Activated naive CD4-positive, alpha-beta T cell treated with anti-CD3 and anti-CD28 coated beads, Interleukin-2, amount 10 ng/mL, durations not matched to agents 5 hours and 36 hours (primary cell): ENCODE measurements at places on chromosomes 1 and 21. TPM values are rescaled to one million over a fixed set of nuclear protein-coding genes. Genes with fewer than 3 reads are reported as not detected.

Gene SOX13
- total RNA-seq, result 0.50 TPM

Gene TMEM61
- total RNA-seq, result not detected

Gene SH2D2A
- total RNA-seq, result 81.8 TPM

Gene APOBEC4
- not detected for total RNA-seq

Gene E2F2
- total RNA-seq, result 54.5 TPM

Gene AIM2
- 3.6 TPM for total RNA-seq

Gene DDR2
- 0.08 TPM for total RNA-seq

Gene DNAJC6
- total RNA-seq, result 1.3 TPM

Gene FCRL5
- not detected for total RNA-seq

Gene KCNH1
- not detected for total RNA-seq

Gene LCK
- total RNA-seq, result 449 TPM

Gene S100A3
- total RNA-seq, result not detected

Gene CYP4Z1
- not detected for total RNA-seq

Gene MARK1
- not detected for total RNA-seq

Gene RNU1-3
- total RNA-seq, result 1,658 TPM

Gene RAD54L
- 34.7 TPM for total RNA-seq

Gene MAP3K6
- 7.4 TPM for total RNA-seq

Gene WNT3A
- not detected for total RNA-seq

Gene NPHS2
- not detected for total RNA-seq

Gene AMIGO1
- 7.0 TPM for total RNA-seq

Gene DEPDC1
- total RNA-seq, result 16.5 TPM

Gene FAAP20
- 64.0 TPM for total RNA-seq

Gene BRDT
- not detected for total RNA-seq

Gene VWA5B1
- 0.05 TPM for total RNA-seq

Gene SLC1A7
- total RNA-seq, result not detected

Gene LRRC8B
- 13.7 TPM for total RNA-seq

Gene SLC6A9
- 4.6 TPM for total RNA-seq

Gene LINGO4
- 0.10 TPM for total RNA-seq

Gene S100A8
- not detected for total RNA-seq

Gene PALMD
- total RNA-seq, result not detected

Gene RYR2
- not detected for total RNA-seq

Gene LCE2C
- total RNA-seq, result not detected
